ENCODE measurements at places on chromosomes 1 and 21.

- no peak for DNase-seq
Measured at GRCh38 chr1:182350839-182351238, 40.8 kb downstream of the GLUL start.

DNA sequence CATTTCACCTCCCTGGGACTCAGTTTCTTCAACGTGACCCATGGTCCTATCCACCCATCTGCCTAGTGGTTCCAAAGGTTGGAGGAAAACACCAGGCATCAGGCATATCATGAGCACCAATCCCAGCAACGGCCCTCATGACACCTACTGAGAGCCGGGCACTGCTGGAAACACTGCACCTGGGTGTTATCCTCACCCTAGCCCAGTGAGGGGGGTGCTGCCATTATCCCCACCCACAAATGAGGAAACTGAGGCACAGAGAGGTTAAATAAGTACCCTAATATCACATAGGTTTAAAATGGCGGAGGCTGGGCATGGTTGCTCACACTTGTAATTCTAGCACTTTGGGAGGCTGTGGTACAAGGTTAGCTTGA lies 206.9 kb downstream of the MATN1 start:
- DNase-seq, result no peak

DNA sequence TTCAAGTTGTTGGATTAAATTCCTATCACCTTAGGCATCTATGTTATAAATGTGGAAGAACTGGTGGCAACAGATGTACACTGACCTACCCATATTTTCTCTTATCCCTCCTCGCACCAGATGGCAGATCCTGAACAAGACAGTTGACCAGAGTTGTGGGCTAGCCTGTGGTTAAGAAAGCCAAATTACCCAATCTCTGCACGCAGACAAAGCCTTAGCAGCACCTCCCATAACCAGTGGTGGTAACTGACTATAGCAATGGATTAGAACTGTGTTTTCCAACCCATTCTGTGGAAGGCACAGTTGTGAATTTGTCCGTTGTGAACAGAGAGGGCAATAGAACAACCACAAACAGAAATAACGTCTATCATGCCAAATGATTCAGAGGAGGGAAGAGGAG lies 20.6 kb downstream of the ABCB10 start:
- no peak for DNase-seq

DNA sequence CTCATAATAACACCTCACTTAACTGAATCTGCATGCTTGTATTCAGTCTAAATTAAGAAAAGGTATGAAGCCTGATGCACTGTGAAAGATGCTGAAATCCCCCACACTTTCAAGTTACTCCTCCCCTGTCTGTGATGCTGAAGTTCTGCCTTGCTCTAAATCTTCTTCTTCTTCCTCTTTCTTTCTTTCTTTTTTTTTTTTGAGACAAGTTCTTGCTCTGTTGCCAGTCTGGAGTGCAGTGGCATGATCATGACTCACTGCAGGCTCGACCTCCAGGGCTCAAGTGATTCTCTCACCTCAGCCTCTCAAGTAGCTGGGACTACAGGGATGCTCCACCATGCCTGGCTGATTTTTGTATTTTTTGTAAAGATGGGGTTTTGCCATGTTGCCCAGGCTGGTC lies 231.0 kb upstream of the B3GALT2 start:
- DNase-seq, result peak; percentile 39

- DNase-seq, result peak; percentile 69
Measured at GRCh38 chr1:163535807-163536206, 214.1 kb downstream of the NUF2 start.

DNA sequence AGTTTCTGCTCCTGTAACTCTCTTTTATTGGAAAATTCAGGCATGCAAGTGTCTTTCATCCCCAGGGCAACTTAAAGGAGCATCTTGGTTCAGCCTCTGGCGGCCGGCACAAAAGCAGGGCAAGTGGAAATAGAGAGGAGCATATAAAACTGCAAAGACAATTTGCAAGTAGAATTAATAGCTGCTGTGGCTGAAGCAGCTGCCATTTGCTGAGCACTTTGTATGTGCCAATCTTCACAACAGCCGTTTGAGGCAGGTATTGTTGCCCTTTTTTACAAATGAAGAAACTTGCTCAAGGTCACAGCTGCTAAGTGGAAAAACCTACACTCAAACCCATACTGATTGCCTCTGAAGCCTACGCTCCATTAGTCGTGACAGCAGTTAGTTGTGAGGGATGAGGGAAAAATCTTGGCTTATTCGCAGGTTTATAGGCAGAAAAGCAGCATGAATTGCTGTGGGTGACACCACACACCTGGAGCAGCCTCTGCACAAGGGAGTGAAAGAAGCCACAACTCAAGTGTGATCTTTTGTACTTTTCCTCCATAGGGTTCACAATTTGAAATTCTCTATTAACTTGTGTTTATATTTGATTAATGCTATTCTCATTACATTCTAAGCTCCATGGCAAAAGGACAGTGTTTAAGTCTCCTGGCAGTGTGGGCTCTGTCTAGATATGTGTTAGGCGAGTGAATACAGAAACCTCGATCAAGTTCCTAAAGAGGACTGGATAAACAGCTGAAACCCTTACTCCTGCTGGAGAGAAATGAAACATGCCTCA lies 99.0 kb upstream of the BEND5 start:
- no peak for DNase-seq

- peak; percentile 29 for DNase-seq
Measured at GRCh38 chr1:161910604-161911003, 113.1 kb downstream of the OLFML2B start.

- no peak for DNase-seq
Measured at GRCh38 chr1:202649553-202650392, 60.5 kb downstream of the SYT2 start.

- peak; percentile 43 for DNase-seq
Measured at GRCh38 chr1:109996476-109996875, 11.9 kb downstream of the AHCYL1 start.

DNA sequence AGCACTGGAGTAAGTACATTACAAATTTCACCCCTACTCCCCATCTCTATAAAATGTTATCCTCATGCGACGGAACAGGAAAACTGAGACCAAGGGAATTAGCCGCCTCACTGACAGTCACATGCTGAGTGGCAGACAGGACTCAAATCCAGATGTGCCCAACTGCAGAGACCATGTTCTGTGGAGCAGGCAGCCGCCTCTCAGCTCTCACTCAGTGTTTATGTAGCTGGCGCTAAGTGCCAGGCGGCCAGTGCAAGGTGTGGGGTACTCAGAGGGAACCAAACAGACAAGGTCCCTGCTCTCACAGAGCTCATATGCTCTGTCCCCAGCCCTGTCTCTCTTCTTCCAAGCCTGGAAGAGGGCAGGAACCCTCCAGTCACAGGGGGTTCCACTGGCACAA lies 5.1 kb downstream of the CAPZB start:
- no peak for DNase-seq

DNA sequence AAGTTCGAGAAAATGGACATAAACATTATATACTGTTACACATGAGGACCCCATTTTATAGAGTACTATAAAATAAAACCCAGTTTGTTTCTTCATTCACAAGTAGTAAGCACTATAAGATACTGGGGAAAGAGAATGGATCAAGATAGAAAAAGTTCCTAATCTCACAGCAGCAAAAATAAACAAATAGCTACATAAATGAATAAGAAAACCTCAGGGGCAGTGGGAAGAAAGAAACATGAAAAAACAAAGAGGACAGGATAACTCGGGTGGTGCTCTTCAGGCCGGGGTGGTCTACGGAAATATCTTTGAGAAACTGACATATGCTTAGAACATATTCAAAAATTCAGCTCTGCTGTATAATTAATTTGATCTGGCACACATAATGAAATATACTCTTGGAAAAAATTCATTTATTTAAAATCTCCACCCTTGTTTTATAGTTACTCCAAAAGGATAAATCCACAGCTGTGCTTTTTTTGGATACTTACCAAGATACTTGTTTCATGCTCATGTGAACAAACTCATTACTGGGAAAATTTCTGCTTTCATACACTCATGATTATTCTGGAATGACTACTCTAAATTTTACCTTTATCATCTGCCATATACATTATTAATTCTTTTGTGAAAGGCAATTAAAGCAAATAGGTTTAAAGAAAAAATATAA lies 20.0 kb downstream of the CEP170 start:
- peak; percentile 56 for DNase-seq

All from cardiac fibroblast (primary cell).